Gastroesophageal sphincter (tissue), 4 donors: ENCODE measurements at places on chromosomes 11 and 22. TPM values are rescaled to one million over a fixed set of nuclear protein-coding genes. Genes with fewer than 3 reads are reported as not detected.

The SLC22A25 gene
- not detected for total RNA-seq

The CHRM1 gene
- total RNA-seq: not detected

The DMC1 gene
- 2.6 TPM for total RNA-seq

DNA sequence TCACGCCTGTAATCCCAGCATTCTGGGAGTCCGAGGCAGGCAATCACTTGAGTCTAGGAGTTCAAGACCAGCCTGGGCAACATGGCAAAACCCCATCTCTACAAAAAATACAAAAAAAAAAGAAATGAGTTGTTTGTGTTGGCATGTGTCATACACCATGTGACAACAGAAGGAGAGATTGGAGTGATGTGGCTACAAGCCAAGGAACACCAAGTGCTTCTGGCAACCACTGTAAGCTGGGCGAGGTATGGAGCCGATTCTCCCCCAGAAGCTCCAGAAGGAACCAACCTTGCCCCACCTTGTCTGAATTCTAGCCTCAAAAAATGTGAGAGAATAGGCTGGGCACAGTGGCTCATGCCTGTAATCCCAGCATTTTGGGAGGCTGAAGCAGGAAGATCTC lies 39.1 kb upstream of the SLC35C1 start:
- no peak for ATAC-seq

GRCh38 chr11:69657911-69658625 lies 17.1 kb downstream of the LTO1 start:
- no peak for ATAC-seq

DNA sequence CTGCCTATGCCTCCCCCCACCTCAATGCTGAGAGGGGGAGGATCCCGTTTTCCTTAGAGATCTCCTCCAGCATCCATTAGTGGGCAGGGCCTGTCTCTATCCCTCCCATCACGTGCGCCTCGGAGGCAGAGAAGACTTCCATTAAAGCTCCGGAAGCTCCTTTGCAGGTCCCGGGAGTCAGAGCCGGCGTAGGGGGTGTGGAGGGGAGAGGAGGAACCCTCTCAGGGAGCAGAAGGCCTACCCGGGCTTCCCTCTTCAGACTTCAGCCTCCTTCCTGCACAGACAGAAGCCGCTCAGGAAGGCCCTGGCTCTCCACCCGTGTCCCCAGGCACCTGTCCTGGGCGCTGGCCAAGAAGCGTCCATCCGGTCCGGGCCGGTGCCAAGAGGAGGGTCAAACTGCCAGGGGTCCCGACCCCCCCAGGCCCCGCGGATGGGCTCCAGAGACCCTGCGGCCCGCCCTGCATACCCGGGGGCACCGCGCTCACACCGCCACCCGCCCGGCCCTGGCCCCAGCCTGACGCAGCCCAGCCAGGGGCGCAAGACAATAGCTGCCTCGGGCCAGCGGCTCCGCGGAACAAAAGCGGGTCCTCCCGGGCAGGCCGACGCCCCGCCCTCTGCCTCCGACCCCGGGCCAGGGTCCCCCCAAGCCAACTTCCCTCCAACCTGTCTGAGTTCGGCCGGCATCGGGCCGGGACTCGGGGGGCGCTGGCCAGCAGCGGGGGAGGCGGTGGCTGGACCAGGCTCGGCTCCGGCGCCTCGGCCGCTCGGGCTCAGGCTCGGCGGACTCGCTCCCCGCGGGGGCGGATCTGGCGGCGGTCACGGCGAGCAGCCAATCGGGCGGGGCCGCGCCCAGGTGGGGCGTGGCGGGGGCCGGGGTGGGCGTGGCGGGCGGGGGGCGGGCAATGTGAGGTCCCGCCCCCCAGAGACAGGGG lies 29.9 kb downstream of the ARVCF start:
- ATAC-seq: peak; percentile 86

DNA sequence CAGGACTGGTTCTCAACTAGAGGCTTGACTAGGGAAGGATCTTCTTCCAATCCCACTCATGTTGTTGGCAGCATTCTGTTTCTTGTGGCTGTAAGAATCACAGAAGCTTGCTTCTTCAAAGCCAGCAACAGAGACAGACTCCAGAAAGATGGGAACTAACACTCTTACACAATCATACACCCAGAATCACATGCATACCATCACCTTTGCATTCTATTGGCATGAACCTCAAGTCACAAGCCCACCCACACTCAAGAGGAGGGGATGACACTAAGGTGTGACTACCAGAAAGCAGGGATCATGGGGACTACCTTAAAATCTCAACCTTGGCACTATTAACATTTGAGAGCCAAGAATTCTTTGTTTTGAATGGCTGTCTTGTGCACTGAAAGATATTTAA lies 13.6 kb upstream of the PANX3 start:
- no peak for ATAC-seq
